ENCODE measurements at places on chromosomes 3 and 15.

DNA sequence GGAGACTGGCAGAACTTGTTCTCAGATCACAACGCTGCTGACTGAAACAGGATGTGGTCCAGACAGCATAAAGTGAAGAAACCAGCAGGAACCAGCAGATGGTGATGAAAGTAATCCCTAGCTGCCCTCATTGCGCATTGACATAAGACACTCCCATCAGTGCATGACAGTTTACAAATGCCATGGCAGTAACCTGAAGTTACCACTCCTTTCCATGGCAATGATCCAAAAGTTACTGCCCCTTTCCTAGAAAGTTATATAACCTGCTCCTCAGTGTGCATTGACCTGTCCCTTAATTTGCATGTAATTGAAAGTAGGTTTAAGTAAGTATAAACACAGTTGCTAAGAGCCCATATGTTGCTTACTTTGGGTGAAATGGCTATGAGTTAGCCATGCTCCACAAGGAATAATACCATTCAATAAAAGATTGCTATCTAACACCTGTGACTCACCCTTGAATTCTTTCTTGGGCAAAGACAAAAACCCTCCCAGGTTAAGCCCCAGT is 149.1 kb upstream of the CD96 start:
- DNase-seq: no peak

- no peak for DNase-seq
These were observed 211.5 kb downstream of the RORA start for GRCh38 chr15:61017627-61018026.

GRCh38 chr3:119170821-119171220 is 2.6 kb upstream of the UPK1B start:
- no peak for DNase-seq

GRCh38 chr15:50113992-50114780 is 4.8 kb downstream of the ATP8B4 start:
- no peak for DNase-seq

DNA sequence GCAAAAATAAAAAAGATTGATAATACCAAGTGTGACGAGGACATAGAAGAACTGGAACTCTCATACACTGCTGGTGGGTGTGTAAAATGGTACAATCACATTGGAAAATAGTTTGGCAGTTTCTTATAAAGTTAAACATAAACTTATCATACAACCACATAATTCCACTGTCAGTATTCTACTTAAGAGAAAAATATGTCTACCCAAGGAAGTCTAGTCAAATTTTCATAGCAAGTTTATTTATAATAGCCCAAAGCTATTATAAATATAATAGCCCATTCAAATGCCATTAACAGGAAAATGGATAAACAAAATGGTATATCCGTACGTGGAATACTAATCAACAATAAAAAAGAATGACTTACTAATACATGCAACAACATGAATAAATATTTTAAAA is 40.6 kb upstream of the BCL2A1 start:
- no peak for DNase-seq

GRCh38 chr3:139738697-139739096 is 60.9 kb upstream of the NMNAT3 start:
- DNase-seq: no peak

Data from mesothelial cell of epicardium (in vitro differentiated cells).